ENCODE measurements at places on chromosomes 13 and 19.

- DNase-seq = peak; percentile 45
Observed at GRCh38 chr19:46616631-46617322, 8.1 kb downstream of the PTGIR start.

- DNase-seq = no peak
Observed at GRCh38 chr13:46698014-46698413, 98.9 kb downstream of the ESD start.

DNA sequence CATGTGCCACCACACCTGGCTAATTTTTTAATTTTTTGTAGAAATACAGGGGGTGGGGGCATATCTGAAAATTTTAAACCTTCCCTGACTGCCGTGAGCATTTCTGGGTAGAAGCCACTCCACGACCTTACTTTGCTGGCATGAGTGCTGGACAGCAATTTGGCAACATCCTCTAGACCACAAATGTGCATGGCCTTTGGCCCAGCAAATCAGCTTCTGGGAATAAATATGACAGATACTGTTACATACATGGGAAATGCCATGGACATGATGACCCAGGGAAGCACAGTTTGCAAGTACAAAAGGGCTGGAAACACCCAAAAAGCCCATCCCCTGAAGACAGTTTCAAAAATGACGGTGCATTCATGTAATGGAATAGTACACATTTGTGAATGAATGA lies 3.2 kb upstream of the PVR start:
- DNase-seq = no peak

DNA sequence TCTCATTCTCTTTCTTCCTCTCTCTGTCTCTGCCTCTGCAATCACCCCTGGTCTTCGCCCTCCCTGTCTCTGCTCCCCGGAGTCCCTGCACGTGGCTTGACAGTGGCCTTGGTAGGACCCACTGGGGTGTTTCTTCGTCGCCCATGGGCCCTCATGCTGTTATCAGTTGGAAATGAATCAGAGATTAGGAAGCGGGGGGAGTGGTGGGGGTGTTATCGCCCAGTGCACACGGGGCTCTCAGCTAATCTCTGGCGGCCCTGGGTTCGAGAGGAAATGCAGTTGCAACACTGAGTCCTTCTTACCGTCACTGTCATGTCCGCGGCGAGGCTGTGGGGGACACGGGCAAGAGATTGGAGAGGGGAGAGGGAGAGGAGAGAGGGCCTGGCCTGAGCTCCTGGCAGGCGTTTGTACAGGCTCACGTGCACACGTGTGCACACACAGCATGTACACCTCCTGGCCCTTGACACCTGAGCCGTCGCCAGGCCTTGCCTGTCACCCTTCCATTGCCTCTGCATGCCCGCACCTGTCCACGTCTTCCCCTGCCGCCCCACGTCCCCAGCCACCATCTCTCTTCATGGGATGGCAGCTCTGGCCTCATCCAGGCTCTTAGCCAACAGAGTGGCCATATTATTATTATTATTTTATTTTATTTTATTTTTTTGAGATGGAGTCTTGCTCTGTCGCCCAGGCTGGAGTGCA lies 37.8 kb upstream of the SLC7A10 start:
- no peak for DNase-seq

GRCh38 chr19:49423985-49424303 lies 703 bp upstream of the PTH2 start:
- no peak for DNase-seq

DNA sequence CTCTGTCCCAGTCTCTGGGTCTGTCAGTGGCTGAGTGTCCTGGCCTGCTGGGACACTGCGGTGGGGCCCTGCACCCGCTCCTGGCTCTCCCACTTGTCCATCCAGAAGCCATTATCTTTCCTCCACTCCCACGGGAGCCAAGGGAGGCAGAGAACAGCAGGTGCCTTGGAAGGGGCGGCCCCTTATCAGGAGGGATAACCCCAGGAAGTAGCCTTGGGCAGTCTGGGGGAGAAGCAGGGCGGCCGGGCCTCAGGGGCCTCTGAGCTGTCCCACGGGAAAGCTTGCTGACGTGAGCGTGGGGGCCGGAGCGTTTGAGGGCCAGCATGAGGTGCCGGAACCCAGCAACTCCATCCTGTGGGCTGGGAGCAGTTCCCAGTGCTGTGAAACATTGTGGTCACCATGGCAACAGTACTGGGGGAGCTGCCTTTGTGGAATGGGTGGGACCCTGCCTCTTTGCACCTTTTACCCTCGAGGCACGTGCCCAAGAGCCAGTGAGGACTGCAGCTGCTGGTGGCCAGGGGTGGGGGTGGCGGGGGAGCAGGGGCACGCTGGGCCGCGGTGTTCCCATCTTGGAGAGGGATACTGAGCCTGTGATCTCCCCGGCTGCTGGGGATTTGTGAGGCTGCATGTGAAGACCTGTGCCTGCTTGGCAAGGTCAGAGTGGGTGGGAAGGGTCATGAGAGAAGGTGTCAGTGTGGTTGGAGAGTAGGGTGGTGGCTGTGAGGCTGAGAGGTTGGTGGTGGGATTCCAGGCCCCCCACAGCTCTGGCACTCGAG lies 20.9 kb downstream of the KLHL26 start:
- peak; percentile 9 for DNase-seq

GRCh38 chr13:77729502-77730221 lies 32.2 kb downstream of the SLAIN1 start:
- DNase-seq = no peak

DNA sequence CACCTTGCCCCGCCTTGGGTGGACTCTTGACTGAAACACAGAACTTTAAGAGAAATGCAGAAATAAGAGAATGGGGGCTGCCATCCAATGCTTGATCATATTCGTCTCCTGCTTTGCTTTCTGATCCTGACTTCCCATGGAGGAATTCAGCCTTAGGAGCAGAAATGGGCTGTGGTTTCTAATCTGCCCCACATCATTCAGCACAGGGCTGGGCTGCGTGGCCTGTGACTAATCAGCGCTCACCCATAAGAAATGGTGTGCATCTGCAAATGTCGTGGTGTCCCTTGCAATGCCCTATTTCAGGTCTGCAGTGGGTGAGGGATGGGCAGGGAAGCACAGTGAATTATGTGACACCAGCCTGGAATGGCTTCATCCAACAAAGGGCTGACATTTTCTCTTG lies 60.7 kb upstream of the URI1 start:
- no peak for DNase-seq

DNA sequence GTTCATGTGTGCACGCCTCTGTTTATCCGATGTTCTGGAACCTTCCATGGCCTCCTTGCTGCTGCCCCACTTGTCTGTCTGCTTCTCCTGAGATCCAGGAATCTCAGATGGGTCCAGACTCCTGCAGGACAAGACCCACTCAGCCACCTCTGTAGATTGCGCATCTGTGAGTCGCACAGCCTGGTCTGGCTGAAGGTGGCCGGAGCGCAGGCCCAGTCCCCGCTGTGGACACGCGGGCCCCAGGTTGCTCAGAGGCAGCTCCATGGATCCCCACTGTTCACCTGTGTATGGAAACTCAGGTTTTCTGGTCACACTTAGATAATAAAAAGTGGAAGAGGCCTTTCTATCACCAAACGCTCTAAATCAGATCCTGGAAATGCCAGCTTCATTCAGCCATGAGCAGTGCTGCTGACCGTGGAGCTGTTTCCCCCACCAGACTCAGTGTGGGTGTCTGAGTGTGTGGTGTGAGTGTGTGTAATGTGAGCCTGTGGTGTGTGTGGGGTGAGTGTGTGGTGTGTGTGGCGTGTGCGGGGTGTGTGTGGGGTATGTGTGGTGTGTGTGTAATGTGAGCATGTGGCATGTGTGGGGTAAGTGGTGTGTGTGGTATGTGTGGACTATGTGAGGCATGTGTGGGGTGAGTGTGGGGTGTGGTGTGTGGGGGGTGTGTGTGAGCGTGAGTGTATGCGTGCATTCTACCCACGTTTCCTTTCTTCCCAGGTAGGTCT lies 59.5 kb downstream of the MCF2L start:
- no peak for DNase-seq

GRCh38 chr13:104382951-104383350 lies 1316.7 kb upstream of the SLC10A2 start:
- DNase-seq = no peak

DNA sequence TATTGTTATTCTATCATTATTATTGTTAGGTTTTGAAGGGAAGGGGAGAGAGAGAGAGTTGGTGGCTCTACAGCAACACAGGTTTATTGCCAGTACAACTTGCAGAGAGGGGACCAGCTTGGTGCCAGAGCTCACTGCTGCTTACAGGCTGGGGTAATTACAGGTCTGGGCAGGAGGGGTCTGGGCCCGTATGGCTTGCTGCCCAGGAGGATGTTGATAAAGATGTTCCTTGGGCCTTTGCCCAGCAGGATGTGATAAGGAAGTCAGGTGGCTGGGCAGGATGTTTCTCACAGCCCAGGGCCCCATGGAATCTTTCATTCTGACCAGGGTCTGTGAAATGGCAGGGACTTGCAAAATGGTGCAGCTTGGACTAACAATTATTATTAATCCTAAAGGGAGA lies 64.2 kb upstream of the ZNF599 start:
- DNase-seq = no peak

GRCh38 chr13:43939086-43939485 lies 59.4 kb downstream of the LACC1 start:
- no peak for DNase-seq

DNA sequence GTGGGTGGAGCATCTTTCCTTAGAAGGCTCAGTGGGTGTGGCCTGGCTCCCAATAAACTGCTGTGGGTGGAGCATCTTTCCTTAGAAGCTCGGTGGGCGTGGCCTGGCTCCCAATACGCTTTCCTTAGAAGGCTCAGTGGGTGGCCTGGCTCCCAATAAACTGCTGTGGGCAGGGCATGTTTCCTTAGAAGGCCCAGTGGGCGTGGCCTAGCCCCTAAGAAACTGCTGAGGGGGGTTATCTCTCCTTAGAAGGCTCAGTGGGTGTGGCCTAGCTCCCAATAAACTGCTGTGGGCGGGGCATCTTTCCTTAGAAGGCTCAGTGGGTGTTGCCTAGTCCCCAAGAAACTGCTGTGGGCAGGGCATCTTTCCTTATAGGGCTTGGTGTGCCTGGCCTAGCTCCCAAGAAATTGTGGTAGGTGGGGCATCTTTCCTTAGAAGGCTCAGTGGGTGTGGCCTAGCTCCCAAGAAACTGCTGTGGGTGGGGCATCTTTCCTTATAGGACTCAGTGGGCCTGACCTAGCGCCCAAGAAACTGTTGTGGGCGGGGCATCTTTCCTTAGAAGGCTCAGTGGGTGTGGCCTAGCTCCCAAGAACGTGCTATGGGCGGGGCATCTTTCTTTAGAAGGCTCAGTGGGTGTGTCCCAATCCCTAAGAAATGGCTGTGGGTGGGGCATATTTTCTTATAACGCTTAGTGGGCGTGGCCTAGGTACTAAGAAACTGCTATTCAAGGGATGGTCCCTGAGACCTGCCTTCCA lies 10.3 kb downstream of the HSH2D start:
- no peak for DNase-seq

GRCh38 chr13:110392510-110393240 lies 85.6 kb downstream of the COL4A2 start:
- DNase-seq = no peak

GRCh38 chr19:30076101-30076551 lies 134.1 kb downstream of the URI1 start:
- DNase-seq = no peak

DNA sequence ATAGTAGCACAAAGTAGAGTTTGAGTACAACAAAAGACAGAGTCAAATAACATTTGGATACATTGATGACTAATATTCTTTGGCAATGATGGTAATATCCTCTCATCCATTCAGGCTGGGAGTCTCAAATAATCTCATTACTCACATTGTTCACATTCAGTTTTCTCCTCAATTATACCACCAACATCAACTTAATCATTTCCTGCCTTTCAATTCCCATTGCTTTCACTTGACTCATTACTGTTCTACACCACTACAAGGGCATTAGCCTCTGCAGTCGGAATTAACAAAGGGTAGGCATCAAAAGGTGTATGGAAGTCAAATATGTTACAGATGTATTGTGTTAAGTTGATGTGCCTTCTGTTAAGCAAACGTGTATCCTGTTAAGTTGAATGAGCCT lies 518.4 kb upstream of the SLITRK1 start:
- DNase-seq = no peak

GRCh38 chr13:78020861-78021260 lies 102.2 kb upstream of the EDNRB start:
- no peak for DNase-seq

GRCh38 chr13:72638059-72638815 lies 89.2 kb downstream of the MZT1 start:
- no peak for DNase-seq

DNA sequence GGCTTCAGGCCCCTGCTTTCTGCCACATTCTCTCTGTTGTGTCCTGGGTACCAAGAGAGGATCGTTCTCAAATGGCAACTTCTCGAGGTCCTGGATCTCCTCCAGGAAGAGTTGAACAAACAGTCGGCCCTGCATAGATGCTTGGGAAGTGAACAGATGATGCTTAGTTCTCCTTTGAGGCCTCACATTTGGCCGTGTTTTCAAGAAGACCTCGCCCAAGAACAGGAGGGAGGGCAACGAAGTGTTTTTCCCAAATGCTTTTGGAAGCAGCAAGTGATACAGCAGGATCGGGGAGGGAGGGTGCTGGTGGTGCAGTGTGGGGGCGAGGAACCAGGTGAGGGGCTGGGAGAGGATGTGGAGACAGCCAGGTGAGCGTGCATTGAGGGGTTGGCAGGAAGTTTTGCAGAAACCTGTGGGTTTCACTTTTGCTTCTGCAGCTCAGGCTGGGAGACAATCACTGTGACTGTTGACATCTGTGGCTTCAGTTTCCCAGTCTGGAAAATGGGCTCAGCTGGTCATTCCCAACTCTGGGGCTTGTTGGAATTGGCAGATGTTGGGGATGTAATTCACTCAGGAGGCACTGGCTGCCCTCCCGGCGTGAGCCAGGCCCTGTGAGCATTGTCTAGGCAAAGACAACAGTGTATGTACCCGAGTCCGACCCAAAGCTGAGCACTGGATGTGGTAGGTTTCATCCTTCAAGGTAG lies 21.6 kb downstream of the MAST3 start:
- DNase-seq = no peak

- DNase-seq = no peak
Observed at GRCh38 chr19:43563816-43564457, 11.4 kb downstream of the XRCC1 start.

DNA sequence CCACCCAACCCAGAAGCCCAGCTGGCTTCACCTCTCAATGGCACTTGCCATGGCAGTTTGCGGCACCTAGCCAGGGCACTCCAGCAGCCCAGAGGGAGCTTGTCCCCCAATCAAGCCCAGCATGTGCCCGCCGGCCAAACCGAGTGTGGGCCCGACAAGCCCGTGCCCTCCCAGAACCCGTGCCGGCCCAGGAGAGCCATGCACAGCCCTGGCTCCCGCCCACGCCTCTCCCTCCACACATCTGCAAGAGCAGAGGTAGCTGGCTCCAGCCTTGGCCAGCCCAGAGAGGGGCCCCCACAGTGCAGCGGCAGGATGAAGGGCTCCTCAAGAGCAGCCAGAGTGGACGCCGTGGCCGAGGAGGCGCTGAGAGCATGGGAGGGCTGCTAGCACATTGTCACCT lies 2278.0 kb upstream of the PCDH20 start:
- no peak for DNase-seq

DNA sequence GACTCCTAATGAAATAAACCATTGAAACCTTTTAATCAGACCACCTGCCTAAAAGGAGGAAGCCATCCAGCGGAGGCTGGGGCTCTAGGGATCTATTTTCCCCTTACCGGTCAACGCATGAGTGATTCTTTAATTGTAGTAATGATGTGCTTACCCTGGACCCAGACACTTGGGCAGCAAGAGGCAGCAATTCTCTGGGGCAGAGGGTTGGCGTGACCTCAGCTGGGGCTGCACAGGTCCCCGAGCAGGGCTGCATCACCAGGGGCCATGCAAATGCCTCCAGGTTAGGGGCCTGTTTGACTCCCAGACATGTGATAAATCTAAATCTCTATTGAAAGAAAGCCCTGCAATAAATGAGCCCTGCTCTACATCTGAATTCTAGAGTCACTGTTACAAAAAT lies 194.2 kb upstream of the TSHZ3 start:
- no peak for DNase-seq

Measured in NCI-H345 (cell line).